ENCODE measurements at places on chromosomes 16 and 17. TPM values are rescaled to one million over a fixed set of nuclear protein-coding genes. Genes with fewer than 3 reads are reported as not detected.

CLN3 gene
- 4.5 TPM for total RNA-seq

CDK3 gene
- 1.3 TPM for total RNA-seq

ADAP2 gene
- total RNA-seq, result 0.62 TPM

LRRC75A gene
- total RNA-seq, result not detected

NFAT5 gene
- total RNA-seq, result 5.9 TPM

MT4 gene
- not detected for total RNA-seq

TPSG1 gene
- total RNA-seq, result not detected

HYDIN gene
- total RNA-seq, result 0.19 TPM

RPRML gene
- total RNA-seq, result not detected

HOXB7 gene
- 0.16 TPM for total RNA-seq

SLC52A1 gene
- 0.62 TPM for total RNA-seq

PROCA1 gene
- 1.3 TPM for total RNA-seq

TEX14 gene
- total RNA-seq, result not detected

All from hair follicular keratinocyte (primary cell).